CD4-positive, alpha-beta memory T cell (primary cell): ENCODE measurements at places on chromosomes 5 and 9. TPM values are rescaled to one million over a fixed set of nuclear protein-coding genes. Genes with fewer than 3 reads are reported as not detected.

Gene PCDHGA4
- not detected for total RNA-seq

Gene SLC34A3
- total RNA-seq: not detected

Gene CCDC183
- 2.5 TPM for total RNA-seq

Gene ROPN1L
- 0.47 TPM for total RNA-seq

Gene CCNJL
- not detected for total RNA-seq

Gene NUDCD2
- total RNA-seq: 26.4 TPM

GRCh38 chr9:88819476-88819875, 171.8 kb upstream of the S1PR3 start:
- no peak overlapping the region for H3K27ac ChIP-seq
- no peaks in the 10 kb centered on the region for H3K36me3 ChIP-seq
- H3K4me1 ChIP-seq: no peaks in the 10 kb centered on the region
- H3K4me3 ChIP-seq: no peak overlapping the region
- H3K27me3 ChIP-seq: no peaks in the 10 kb centered on the region

DNA sequence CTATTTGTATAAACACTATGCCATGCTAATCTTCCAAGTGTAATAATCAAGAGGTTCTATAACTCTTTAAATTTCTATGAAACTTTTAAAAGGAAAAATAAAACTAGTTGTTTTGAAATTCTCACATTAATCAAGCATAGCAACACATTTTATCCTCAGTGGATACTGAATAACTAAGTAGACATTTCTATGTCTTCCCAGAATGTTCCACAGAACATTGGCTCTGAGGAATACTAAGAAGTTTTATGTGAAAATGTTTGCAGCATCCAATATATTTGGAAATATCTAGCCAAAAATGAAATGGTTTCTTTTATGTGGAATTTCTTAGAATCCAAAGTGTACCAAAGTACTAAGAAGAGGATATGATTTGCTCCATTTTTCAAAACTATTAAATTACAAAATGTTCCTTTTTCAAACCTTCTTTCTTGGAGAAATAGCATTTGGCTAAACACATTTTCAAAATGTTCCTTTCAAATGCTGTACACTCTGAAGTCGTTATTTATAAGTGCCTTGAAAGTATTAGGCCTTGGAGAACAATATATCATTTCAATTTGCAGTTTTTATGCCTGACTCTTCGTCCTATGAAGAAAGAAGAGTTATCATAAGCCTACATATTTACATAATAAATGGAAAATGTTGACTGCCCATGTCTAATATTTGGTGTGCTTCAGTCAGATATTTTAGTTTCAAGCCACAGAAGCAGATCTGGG, 175.6 kb upstream of the COX7C start:
- H3K4me3 ChIP-seq: no peak overlapping the region
- no peaks in the 10 kb centered on the region for H3K36me3 ChIP-seq
- DNase-seq: no peak
- H3K27ac ChIP-seq: no peak overlapping the region
- no peaks in the 10 kb centered on the region for H3K27me3 ChIP-seq

DNA sequence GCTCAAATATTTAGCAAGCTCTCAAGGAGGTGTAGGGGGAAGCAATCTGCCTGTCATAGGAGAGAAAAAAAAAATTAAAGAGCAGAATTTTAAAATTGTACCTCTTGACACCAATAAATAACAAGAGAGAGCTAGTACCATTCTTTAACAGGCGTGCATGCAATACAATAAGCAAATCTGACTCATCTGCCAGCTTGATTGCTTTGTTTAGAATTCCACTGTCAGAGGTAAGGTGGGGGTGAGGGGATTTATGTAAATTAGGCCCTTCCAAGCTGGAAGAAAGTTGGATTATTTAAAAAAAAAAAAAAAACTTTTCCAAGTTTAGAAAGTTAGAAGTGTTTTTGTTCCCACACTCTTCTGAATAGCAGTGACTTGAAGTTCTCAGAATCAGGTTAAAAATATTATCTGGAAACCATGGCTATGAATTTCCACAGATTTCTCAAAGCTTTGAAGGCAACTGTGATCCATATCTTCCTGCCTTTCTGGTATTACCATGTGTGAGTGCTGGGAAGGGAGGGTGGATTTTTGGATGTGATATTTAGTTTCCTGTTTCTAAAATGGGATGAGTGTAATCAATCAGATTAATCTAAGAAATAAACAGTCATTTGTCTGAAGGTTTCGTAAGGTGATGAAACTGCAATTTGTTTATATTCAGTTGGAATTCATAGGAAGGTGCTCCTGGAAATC, 477.5 kb downstream of the TLE4 start:
- H3K36me3 ChIP-seq: no peaks in the 10 kb centered on the region
- DNase-seq: no peak
- no peaks in the 10 kb centered on the region for H3K27me3 ChIP-seq
- H3K4me1 ChIP-seq: no peaks in the 10 kb centered on the region
- no peak overlapping the region for H3K4me3 ChIP-seq

DNA sequence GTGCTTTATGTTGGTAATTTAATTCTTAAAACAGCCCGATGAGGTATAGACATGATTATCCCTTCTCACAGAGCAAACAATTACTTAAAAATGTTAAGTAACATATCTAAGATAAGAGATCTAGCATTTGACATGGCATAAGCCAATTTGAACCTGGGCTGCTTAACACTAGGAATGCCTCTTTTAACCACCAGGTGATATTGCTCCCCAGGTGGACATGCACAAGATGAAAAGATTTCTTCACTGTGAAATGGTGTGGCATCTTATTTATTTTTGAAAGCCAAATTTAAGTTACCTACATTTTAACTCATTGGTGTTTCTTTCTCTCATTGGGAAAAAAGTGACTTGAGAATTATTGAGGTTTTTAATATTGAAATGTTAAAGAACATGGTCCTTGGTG, 15.8 kb upstream of the LRRC70 start:
- no peak overlapping the region for H3K4me3 ChIP-seq
- H3K27ac ChIP-seq: no peak overlapping the region
- H3K36me3 ChIP-seq: no peaks in the 10 kb centered on the region
- H3K4me1 ChIP-seq: no peaks in the 10 kb centered on the region
- no peaks in the 10 kb centered on the region for H3K27me3 ChIP-seq

- H3K36me3 ChIP-seq: no peaks in the 10 kb centered on the region
- H3K27ac ChIP-seq: no peak overlapping the region
- DNase-seq: no peak
- H3K4me1 ChIP-seq: no peaks in the 10 kb centered on the region
- no peak overlapping the region for H3K4me3 ChIP-seq
- no peaks in the 10 kb centered on the region for H3K27me3 ChIP-seq
Observed at GRCh38 chr5:127400539-127400938, 109.9 kb downstream of the MEGF10 start.

GRCh38 chr9:11931751-11932150, 761.4 kb upstream of the TYRP1 start:
- H3K4me1 ChIP-seq: no peaks in the 10 kb centered on the region
- no peak overlapping the region for H3K27ac ChIP-seq
- DNase-seq: no peak
- H3K4me3 ChIP-seq: no peak overlapping the region
- H3K36me3 ChIP-seq: no peaks in the 10 kb centered on the region

DNA sequence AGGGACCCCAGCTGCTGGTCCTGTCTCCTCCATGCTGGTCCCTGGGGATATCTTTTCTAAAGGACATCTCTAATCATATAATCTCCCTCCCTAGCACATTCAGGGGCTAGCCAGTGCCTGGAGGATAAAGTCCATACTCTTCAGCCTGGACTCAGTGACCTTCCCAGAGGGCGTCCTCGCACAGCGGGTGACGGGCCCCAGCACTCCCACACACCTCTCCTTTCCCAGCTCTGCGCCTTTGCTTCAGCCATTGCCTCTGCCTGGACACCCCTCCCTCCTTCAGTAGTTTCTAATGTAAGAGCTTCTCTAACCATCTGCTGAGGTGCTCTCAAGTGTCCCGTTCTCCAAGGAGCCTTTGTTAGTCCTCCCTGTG, 15.2 kb upstream of the TNIP1 start:
- no peak for DNase-seq
- peaks cover 6% of the 10 kb centered on the region for H3K36me3 ChIP-seq
- no peaks in the 10 kb centered on the region for H3K27me3 ChIP-seq

GRCh38 chr5:17249029-17249634, 31.7 kb downstream of the BASP1 start:
- H3K4me3 ChIP-seq: no peak overlapping the region
- no peak overlapping the region for H3K27ac ChIP-seq
- H3K27me3 ChIP-seq: no peaks in the 10 kb centered on the region
- H3K4me1 ChIP-seq: no peaks in the 10 kb centered on the region
- no peaks in the 10 kb centered on the region for H3K36me3 ChIP-seq
- no peak for DNase-seq

GRCh38 chr9:94672811-94673487, 33.6 kb upstream of the FBP1 start:
- H3K27ac ChIP-seq: no peak overlapping the region
- H3K27me3 ChIP-seq: no peaks in the 10 kb centered on the region
- no peaks in the 10 kb centered on the region for H3K4me1 ChIP-seq
- no peak for DNase-seq
- no peaks in the 10 kb centered on the region for H3K36me3 ChIP-seq

DNA sequence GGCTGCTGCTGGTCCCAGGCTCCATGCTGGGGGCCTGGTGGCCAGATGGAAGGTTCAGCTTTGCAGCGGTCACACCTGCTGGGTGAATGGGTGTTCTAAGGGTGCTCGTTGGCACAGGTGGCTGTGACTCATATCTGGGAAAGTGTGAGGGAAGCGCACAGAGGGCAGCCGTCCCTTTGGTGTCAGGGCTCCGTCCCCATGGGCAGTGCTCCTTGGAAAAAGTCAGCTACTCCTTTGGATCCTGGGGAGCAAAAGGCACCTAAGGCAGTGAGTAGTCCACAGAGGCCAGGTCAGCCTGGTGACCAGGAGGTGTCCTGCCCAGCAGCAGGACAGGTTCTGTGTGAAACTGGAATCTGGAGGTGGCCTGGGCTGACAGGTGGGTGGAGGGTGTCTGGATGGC, 18.4 kb upstream of the GBGT1 start:
- H3K27ac ChIP-seq: no peak overlapping the region
- no peak for DNase-seq
- H3K27me3 ChIP-seq: no peaks in the 10 kb centered on the region
- no peak overlapping the region for H3K4me3 ChIP-seq

GRCh38 chr9:130155647-130156046, 16.6 kb upstream of the NCS1 start:
- H3K27ac ChIP-seq: no peak overlapping the region
- no peaks in the 10 kb centered on the region for H3K27me3 ChIP-seq
- H3K4me1 ChIP-seq: no peaks in the 10 kb centered on the region

DNA sequence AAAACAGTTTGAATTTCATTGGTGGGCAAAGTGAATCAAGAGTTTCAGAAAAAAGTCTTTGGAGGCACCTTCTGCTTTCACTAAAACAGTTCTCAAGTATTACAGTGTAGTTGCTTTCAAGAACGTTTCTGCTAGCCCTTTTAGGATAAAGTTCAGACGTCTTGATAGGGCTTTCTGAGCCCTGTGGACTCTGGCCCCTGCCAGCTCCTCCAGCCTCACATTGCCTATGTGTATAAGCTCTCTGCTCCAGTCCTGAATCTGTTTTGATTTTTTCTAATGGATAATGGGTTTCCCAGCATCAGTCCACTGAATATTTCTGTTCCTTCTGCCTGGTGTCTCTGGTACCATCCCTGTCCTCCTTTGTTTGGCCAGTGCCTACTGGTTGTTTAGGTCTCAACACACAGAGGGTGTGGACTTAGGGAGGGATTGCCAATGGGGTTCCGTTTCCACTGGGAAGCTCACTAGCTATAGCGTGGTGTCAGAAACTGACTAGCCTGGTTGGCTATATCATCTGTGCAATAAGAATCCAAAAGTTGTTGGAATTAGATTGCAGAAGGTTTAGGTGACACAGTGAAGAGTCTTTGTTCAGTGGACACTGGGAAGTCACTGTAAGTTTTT, 26.4 kb downstream of the ARHGAP26 start:
- H3K27me3 ChIP-seq: no peaks in the 10 kb centered on the region
- no peak overlapping the region for H3K27ac ChIP-seq
- H3K4me3 ChIP-seq: no peak overlapping the region
- DNase-seq: no peak

GRCh38 chr5:149301744-149302380, 30.2 kb downstream of the AFAP1L1 start:
- DNase-seq: no peak
- no peaks in the 10 kb centered on the region for H3K36me3 ChIP-seq
- no peak overlapping the region for H3K27ac ChIP-seq
- H3K4me3 ChIP-seq: no peak overlapping the region
- no peaks in the 10 kb centered on the region for H3K27me3 ChIP-seq
- H3K4me1 ChIP-seq: no peaks in the 10 kb centered on the region

DNA sequence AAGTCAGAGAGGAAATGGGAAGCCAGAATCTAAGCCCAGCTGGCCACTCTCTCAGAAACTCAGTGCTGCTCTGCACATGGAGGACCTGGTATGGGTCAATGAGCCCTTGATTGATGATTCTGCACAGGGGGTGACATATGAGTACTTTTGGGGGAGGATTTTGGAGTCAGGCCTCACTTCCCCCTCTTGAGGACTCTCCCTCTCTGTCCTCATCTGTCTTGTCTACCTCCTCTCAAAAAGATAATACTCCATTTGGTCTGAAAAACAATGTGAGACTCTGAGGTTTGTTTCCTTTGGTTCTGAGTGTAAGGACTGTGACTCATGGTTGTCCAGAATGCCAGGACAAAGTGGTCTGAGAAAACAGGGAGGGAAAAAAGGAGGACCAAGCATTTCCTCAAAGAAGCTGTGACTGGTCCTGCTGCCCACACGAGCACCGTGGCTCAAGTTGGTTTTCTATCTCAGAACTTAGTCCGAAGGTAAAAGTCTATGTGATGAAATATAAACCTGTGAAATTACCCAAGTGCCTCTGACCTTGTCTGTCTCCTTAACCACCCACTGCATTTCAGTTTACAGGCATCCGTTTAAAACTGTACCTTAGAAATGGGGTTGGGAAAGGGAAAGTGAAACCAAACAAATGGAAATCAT, 11.1 kb downstream of the TTC39B start:
- peak; percentile 67 for DNase-seq
- H3K4me3 ChIP-seq: peak overlapping the region; percentile 46
- H3K4me1 ChIP-seq: peaks cover 77% of the 10 kb centered on the region
- no peaks in the 10 kb centered on the region for H3K27me3 ChIP-seq
- H3K36me3 ChIP-seq: no peaks in the 10 kb centered on the region

DNA sequence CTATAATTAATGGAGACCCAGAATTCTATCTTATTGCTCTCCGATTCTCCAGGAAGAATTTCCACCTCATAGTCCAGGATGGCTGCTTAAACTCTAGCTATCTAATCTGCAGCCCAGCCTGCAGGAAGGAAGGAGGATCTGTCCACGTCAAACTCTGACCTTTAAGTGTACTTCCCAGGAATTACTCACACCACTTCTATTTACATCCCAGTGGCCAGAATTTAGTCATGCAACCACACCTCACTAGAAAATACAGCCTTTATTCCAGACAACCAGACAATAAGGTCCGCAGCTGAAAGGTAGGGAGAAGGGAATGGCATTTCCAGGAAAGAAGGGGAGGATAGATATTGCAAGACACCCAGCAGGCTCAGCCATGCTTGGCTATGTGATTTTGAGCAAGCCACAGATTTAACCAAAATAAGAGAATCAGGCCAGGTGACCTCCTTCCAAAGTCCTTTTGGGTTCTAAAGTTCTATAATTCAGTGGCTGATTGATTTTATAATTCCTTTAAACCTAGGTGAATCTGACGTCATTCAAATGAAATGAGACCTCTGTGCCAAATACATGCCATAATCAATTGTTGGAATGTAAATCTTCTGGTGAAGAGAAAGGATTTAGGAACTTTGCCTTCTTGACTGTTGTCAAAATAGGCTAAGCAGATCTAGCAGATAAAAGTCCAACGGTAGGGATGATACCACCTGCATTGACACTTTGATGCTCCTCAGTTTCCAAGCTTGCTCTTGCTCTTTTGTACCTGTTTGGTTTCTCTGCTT, 3.7 kb upstream of the DENND1A start:
- H3K27me3 ChIP-seq: no peaks in the 10 kb centered on the region
- peaks cover 12% of the 10 kb centered on the region for H3K4me1 ChIP-seq
- no peak overlapping the region for H3K4me3 ChIP-seq
- no peak overlapping the region for H3K27ac ChIP-seq
- no peak for DNase-seq
- no peaks in the 10 kb centered on the region for H3K36me3 ChIP-seq
